H1 (cell line): ENCODE measurements at places on chromosomes 16 and 17. TPM values are rescaled to one million over a fixed set of nuclear protein-coding genes. Genes with fewer than 3 reads are reported as not detected.
A peak's percentile ranks its signal among the peaks of the same experiment; 100 is the strongest.

- no peak overlapping the region for H3K27ac ChIP-seq
- H3K4me3 ChIP-seq, result no peak overlapping the region
- H3K27me3 ChIP-seq, result no peaks in the 10 kb centered on the region
Observed at GRCh38 chr17:82913304-82914043, 73.7 kb upstream of the ZNF750 start.

DNA sequence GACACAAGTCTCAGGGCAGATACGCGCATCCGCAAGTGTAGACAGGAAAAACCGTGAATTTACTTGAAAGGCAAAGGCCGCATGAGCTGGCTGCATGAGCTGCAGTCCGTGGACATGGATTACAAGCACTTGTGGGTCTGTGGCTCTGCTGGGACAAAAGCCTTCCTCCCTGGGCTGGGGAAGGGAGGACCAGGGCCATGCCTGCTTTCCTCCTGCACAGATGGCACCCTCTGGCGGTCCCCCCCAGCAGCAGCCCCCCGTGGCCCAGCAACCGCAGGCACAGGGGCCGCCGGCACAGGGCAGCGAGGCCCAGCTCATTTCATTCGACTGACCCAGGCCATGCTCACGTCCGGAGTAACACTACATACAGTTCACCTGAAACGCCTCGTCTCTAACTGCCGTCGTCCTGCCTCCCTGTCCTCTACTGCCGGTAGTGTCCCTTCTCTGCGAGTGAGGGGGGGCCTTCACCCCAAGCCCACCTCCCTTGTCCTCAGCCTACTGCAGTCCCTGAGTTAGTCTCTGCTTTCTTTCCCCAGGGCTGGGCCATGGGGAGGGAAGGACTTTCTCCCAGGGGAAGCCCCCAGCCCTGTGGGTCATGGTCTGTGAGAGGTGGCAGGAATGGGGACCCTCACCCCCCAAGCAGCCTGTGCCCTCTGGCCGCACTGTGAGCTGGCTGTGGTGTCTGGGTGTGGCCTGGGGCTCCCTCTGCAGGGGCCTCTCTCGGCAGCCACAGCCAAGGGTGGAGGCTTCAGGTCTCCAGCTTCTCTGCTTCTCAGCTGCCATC, 1.7 kb upstream of the MRPL12 start:
- no peaks in the 10 kb centered on the region for H3K27me3 ChIP-seq
- H3K36me3 ChIP-seq, result peaks cover 23% of the 10 kb centered on the region; the same call in 1 of the 2 replicates
- H3K4me3 ChIP-seq, result no peak overlapping the region; the same call in 1 of the 2 replicates
- no peak for DNase-seq
- H3K4me1 ChIP-seq, result peaks cover 14% of the 10 kb centered on the region

- no peaks in the 10 kb centered on the region for H3K27me3 ChIP-seq
- no peak overlapping the region for H3K4me3 ChIP-seq
- peaks cover 21% of the 10 kb centered on the region for H3K36me3 ChIP-seq
- no peak overlapping the region for H3K27ac ChIP-seq
- DNase-seq, result no peak
- H3K4me1 ChIP-seq, result peaks cover 4% of the 10 kb centered on the region
Observed at GRCh38 chr17:38897176-38897575, 27.3 kb downstream of the LASP1 start.

DNA sequence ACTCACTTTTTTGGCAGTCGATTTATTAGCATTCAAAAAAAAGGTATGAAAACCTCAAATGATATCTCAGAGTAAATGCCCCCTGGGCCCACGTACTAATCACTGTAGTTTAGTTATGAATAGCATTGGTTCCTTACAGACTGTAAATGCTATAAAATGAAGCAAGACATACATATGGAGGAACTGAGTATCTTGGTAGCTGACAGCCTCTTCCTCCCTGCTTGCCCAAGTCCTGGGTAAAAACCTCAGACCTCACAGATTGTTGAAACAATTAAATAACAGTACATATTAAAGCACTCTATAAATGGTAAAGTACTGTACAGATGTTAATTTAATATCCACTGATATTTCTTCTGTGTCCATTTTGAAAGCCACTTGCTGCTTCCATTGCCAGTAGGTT, 33.2 kb upstream of the ABCC11 start:
- no peak overlapping the region for H3K27ac ChIP-seq
- no peaks in the 10 kb centered on the region for H3K36me3 ChIP-seq
- H3K27me3 ChIP-seq, result no peaks in the 10 kb centered on the region
- no peak for DNase-seq
- H3K4me3 ChIP-seq, result no peak overlapping the region
- H3K4me1 ChIP-seq, result no peaks in the 10 kb centered on the region

DNA sequence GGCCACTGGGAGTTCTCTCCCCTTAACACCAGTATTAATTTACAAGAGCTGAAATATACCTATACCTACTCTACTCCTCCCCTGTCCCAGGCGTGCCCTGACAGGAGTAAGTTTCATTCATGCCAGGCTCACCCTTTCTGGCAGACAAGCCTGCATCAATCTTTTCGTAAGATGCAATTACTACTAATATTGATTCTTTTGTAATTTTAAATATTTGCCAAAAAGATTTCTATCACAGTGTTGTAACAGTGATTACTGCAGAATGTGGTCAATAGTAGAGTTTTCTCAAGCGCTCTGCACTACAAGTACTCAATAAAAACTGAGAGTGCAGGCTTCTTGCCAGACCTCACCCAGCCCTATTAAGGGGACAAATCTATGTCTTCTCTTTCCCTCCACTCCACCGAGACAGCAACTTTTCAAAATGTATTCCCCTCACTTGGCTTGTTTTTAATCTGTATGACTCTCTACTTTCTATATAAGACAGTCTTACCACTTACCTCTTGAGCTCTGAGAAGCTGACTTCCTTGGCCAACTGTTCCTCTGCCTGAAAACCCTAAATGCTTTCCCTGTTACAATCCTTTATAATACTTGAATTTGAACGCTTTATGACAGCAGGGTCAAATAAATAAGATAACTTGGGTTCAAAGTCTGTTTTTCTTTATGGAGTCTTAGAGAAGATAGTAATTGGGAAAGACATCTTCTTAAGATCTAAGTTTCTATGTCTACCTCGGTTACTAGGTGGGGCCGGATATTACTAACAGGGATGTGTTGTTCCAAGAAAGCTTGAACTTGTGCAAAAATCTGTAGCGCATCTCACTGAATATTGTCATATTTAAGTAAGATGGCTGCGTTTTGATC, at the start of gene TMIGD1:
Gene TMIGD1, minus strand, starts transcription at position 555 of the 858 bp plus-strand sequence. CDS start 1,924 bp downstream, outside the sequence.
- DNase-seq, result no peak
- H3K27ac ChIP-seq, result no peak within 1 kb of the TSS
- H3K27me3 ChIP-seq, result no peaks in the 10 kb centered on the region
- no peaks in the 10 kb centered on the region for H3K4me1 ChIP-seq
- no peak within 1 kb of the TSS for H3K4me3 ChIP-seq

DNA sequence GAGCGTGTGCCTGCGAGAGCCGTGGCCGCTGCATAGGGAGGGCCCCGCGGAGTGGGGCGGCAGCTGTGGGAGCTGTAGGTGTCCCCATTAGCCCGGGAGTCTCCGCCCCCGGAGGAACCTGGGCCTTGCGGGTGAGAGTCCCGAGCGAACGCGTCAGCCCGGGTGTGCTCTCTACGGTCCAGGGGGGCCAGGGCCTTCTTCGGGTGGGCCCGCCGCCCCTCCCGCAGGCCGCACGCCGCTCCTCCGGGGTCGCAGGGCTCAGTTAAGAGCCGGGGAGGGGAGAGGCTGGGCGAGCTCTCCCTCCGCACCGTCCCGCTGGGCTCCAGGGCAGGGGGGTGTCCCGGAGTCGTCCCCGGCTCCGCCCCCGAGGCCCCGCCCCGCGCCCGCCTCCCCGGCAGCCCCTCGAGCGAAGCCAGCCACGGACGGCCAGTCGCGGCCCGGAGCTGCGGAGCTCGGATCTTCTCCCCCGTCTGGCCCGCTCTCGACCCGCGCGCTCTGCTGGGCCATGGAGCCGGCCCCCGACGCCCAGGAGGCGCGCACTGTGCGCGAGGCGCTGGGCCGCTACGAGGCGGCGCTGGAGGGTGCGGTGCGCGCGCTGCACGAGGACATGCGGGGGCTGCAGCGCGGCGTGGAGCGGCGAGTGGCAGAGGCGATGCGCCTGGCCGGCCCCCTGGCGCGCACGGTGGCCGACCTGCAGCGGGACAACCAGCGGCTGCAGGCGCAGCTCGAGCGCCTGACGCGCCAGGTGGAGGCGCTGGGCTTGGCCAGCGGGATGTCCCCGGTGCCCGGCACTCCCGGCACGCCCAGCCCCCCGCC, at the start of gene SMTNL2:
Gene SMTNL2, plus strand, starts transcription at position 429 of the 816 bp plus-strand sequence. Its CDS starts 77 bp downstream, at position 506.
- H3K27ac ChIP-seq, result no peak within 1 kb of the TSS
- H3K4me1 ChIP-seq, result no peaks in the 10 kb centered on the region
- H3K27me3 ChIP-seq, result peaks cover 45% of the 10 kb centered on the region
- H3K4me3 ChIP-seq, result peak within 1 kb of the TSS; percentile 69

DNA sequence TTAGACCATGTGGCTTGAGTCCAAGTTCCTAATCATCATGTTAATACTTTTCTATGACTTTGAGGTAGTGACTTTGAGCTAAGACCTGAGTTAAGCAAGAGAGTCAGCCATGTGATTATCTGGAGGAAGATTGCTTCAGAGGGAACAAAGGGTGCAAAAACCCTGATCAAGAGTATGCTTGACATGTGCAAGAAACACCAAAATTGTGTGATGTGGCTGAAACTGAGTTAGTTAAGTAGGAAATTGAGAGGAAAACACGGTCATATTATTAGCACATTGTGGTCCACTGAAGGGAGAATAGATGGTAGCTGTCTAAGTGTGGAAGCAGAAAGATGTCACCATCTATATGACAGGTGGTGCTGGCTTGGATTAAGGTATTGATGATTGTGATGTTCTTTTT, 130.4 kb upstream of the MON1B start:
- H3K27me3 ChIP-seq, result no peaks in the 10 kb centered on the region
- DNase-seq, result no peak
- H3K4me3 ChIP-seq, result no peak overlapping the region
- H3K4me1 ChIP-seq, result peaks cover 10% of the 10 kb centered on the region
- H3K27ac ChIP-seq, result no peak overlapping the region

DNA sequence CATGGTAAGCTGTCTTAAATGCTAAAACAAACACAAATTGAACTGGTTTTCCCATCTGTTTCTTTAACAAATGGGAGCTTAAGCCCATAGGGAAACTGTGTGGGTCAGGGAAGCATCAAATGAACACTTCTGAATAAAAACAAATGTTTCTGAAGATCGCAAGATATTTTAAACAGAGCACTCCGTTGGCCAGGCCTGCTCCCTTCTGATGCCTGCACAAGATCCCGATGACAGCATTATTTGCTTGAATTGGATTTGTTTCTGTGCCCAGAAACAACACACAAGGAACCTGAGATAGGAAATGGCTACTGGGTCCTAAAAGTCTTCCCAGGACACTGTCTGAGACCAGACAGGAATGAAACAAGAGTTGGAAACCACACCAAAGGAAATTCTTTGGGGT, 425.8 kb upstream of the ZFHX3 start:
- no peak overlapping the region for H3K4me3 ChIP-seq
- no peaks in the 10 kb centered on the region for H3K27me3 ChIP-seq
- no peak for DNase-seq
- no peaks in the 10 kb centered on the region for H3K36me3 ChIP-seq
- no peaks in the 10 kb centered on the region for H3K4me1 ChIP-seq
- no peak overlapping the region for H3K27ac ChIP-seq

- peaks cover 22% of the 10 kb centered on the region for H3K36me3 ChIP-seq
- no peaks in the 10 kb centered on the region for H3K27me3 ChIP-seq
- no peak for DNase-seq
- no peaks in the 10 kb centered on the region for H3K4me1 ChIP-seq
Observed at GRCh38 chr17:78048346-78049292, 79.9 kb downstream of the TMC6 start.

DNA sequence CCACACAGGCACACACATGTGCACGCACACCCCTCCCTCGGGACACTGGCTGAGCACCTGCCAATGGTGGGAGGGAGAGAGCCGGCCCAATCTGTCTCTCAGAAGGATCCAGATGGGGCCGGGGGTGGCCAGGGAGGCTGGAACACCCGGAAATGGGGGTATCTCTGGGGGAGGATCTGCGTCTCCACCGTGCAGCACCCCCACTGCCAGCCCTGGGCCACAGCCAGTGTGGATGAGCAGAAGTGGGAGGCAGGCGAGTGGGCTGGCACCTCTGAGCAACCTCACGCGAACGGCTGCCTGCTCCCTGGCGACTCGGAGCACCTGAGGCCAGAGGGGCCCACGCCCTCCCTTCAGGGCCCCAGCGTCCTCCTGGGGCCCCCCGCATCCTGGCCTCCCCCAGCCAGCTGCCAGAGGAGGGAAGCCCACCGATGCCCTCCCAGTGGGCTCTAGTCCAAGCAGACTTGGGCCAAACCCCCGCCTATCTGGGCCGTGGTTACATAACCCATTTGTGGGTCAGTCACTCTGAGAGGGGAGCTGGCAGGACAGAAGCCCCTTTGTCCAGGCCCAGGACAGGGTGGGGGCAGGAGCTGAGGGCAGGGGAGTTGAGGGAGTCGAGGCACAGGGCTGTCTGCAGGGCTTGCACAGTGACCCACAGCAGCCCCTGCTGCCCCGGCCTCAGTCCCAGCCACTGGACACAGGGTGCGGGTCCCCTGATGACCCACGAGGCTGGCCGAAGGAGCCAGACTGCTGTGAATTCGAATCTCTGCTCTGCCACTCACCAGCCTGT, 5.6 kb downstream of the CASKIN1 start:
- H3K27me3 ChIP-seq, result peaks cover 7% of the 10 kb centered on the region
- no peak for DNase-seq
- no peaks in the 10 kb centered on the region for H3K4me1 ChIP-seq
- no peaks in the 10 kb centered on the region for H3K36me3 ChIP-seq

Gene CCNF
- total RNA-seq, result 54.3 and 55.9 TPM in 2 replicates

DNA sequence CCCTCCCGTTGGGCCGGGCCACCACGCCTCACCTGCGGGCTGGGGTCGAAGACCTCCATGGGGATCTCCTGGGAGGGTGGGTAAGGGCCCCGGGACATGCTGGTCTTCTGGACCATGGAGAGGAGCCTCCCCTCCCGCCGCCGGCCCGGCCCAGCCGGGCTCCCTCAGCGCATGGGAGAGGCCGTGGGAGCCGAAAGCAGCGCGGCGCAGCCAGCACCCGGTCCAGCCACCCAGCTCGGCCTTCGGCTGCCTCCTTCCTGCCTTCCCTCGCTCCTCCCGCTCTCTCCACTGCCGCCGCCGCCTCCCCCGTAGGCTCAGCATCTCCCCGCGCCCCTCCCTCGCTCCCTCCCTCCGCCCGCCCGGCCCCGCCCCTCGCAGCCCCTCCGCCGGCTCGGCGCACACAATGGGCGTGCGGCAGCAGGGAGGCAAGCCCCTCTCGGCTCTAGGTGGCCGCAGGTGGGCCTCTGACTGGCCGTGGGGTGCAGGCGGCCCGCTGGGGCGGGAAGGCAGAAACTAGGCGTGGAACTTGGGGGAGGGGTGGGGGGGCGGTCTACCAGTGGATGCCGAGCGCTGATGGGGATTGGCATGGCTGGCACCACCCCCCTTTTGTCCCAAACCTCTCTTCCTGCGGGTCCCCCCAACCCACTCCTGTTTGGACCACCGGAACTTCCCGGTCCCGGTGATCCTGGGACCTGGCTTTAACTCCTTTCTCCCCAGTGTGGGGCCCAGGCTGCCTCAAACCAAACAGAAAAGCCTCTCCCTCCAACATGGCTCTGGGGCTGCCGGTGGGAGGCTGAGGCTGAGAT, at the start of gene CACNB1:
Gene CACNB1, minus strand, starts transcription at position 290 of the 806 bp plus-strand sequence. Its CDS starts 174 bp downstream, at position 116.
- peaks cover 18% of the 10 kb centered on the region for H3K36me3 ChIP-seq
- H3K27me3 ChIP-seq, result no peaks in the 10 kb centered on the region
- no peak for DNase-seq

Gene CES5A
- total RNA-seq, result not detected in 2 replicates

Gene UTS2R
- total RNA-seq, result 0.63 TPM in 1 of 2 replicates, not detected in the other

Gene KCNAB3
- 2.3 and 2.4 TPM in 2 replicates for total RNA-seq

- no peaks in the 10 kb centered on the region for H3K36me3 ChIP-seq
- no peaks in the 10 kb centered on the region; the same call in 1 of the 2 replicates for H3K4me1 ChIP-seq
- H3K27me3 ChIP-seq, result no peaks in the 10 kb centered on the region; the same call in 1 of the 2 replicates
- peak overlapping the region; percentile 74 for H3K4me3 ChIP-seq
- DNase-seq, result peak; percentile 64
Observed at GRCh38 chr17:58756246-58757161, 850 bp downstream of the PPM1E start.

GRCh38 chr16:31367853-31368252, 12.9 kb downstream of the ITGAX start:
- DNase-seq, result no peak
- H3K27me3 ChIP-seq, result no peaks in the 10 kb centered on the region; the same call in 1 of the 2 replicates
- H3K4me3 ChIP-seq, result no peak overlapping the region
- H3K4me1 ChIP-seq, result no peaks in the 10 kb centered on the region
